OCI-M1 (cell line): ENCODE measurements at places on chromosomes 7 and 10.

DNA sequence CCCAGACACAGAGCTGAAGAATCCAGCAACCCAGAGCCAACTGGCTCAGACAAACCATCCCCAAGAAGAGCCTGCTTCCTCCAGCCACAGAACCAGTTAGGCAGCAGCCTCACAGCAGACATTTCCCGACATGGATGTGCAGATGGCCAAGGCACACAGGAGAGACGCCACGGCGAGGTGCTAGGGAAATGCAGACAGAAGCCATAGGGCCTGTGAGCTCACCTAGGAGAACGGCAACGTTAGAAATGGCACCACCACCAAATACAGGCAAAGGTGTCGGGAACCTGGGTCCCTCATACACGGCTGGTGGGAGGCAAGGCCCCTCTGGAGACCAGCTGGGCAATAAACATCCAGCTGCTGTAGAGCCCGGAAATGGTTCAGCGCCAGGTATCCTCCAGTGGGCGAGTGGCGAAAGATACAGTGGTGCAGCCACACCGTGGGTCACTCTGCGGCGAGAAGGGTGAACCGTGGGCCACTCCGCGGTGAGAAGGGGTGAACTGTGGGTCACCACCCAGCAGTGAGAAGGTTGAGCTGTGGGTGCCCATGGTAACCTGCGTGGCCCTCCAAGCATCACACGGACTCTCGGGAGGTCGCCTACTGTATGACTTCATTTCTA, 31.2 kb downstream of the JAKMIP3 start:
- no peak for DNase-seq

- DNase-seq: no peak
Measured at GRCh38 chr10:127908106-127908958, 1.4 kb downstream of the PTPRE start.

GRCh38 chr10:17758896-17759295, 6.9 kb downstream of the TMEM236 start:
- peak; percentile 22 for DNase-seq

DNA sequence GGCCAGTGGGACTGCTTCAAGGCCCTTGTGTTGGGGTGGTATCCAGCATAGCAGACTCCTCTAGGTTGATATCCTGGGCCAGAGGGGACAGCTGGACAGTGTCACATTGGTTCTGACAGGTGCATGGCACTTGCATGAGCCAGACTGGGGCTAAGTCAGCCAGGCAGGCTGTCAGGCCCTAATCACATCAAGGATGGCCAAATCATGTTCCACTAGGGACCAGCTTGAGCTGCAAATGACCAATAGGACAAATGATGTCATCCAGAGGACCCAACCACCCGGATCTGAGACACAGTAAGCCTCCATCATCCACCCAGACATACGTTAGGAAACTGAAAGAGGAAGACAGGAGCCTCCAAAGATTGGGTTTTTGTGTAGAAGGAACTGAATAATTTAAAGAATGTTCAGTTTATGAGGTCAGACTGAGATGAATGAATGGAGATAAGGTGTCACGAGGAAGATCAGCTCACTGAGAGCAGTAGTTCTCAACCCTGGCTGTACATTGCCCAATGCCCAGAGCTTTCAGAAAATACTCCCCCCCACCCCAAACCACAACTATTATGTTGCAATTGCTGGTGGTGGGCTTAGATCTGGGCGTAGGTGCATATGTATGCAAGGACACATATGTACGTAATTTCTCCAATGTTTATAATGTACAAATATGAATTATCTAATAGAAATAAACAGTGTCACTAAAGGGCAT, 75.2 kb upstream of the INHBA start:
- peak; percentile 79 for DNase-seq

DNA sequence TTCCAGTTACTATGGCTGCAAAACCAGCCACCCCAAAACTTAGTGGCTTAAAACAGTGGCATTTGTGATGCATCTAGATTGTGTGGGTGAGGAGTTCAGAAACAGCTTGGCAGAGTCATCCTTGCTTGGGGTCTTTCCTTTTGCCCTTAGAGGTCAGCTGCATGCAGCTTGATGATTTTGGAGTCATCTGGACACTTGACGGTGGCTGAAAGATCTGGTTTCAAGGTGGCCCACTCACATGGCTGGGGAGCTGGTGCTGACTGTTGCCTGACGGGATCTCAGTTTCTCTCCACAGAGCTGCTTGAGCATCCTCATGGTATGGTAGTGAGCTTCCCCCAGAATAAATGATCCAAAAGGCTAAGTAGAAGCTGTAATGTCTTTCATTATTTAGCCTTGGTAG, 191.3 kb upstream of the GALNT17 start:
- DNase-seq: no peak

GRCh38 chr7:133871757-133872156, 255.4 kb upstream of the LRGUK start:
- no peak for DNase-seq

DNA sequence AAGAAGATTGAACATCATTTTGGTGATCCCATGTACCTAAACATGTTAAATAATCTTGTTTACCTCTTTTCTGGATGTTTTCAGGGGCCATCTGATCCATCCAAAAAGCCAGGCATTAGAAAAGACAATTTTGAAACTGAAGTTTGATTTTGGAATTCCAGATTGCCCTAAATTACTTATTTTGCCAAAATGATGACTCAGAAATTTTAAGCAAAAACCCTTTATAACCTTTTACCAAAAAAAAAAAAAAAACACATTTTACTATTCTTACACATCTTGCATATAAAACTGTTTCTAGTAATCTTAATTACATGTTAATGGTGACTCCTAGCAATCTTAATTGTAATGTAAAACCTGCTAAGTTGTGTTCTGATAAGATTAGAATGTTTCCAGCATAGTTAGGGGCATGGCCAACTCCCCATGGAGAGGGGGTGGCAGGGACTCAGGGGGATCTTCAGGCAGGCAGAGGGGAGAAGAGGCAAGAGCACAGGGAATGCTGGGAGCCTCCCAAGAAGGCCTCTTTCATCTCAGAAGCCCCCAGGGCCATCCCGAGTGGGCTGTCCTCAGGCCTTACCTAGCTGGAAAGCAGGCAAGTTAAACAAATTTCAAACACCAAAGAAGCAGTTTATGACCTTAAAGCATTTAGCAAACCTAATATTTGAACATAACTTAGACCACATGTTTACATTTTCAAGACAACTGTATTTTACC, 25.8 kb upstream of the AKR1C3 start:
- no peak for DNase-seq

DNA sequence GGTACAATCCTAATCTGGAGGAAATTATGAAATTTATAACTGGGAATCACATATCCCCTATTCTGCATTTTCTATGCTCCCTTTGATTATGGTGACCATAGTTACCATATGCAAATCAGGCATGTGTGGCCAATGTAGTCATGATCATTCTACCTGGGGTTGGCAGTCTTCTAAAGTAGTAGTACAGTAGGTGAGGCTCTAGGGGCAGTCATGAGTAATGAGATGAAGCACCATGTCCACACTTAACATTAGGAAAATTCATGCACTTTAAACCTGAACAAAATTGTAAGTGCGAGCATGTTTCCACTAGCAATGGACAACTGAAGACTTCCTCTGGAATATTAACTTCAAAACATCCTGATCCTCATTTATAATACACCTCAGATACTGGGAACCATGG, 545.9 kb downstream of the SUGCT start:
- DNase-seq: peak; percentile 14

DNA sequence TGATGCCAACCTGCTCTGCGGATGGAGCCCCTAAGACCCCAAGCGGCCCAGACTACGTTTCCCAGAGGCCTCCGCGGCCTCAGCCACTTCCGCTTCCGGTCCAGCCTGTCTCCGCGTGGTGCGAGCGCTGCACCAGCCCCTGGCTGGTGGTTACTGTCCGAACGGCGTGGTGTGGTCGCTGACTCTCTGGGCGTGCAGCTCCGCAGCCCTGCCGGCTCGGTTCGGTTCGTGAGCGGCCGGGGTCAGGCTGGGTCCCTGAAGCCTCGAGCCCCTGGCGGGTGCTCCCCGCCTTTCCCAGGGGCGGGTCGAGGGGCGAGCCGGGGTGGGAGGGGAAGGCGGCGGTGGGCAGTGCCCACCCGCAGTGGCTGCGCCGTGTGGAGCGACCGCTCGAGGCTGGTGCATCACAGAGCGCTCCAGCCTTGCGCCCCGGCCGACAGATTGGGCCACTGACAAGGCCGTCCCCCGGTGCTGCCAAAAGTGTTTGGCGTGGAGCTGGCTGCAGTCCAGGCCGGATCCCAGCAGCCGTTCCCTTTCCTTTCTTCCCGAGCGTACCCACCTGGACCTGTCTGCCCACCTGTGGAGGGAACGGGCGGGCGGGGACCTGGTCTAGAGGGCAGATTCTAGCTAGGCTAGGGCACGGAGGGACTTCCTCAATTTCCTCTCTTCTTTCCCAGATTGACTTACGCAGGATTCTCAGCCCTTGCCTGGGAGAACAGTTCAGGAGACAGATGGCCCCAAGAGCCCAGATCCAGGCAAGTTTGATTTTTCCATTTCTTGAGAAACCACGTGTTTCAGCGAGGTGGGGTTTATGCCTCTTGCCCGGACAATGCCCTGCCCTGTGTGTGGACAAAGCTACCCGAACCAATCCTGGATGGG, at the start of gene ZNF485:
TSS of gene ZNF485 (plus strand) at position 116 of the 876 bp plus-strand sequence. CDS start at position 729, 613 bp downstream.
- peak; percentile 83 for DNase-seq

DNA sequence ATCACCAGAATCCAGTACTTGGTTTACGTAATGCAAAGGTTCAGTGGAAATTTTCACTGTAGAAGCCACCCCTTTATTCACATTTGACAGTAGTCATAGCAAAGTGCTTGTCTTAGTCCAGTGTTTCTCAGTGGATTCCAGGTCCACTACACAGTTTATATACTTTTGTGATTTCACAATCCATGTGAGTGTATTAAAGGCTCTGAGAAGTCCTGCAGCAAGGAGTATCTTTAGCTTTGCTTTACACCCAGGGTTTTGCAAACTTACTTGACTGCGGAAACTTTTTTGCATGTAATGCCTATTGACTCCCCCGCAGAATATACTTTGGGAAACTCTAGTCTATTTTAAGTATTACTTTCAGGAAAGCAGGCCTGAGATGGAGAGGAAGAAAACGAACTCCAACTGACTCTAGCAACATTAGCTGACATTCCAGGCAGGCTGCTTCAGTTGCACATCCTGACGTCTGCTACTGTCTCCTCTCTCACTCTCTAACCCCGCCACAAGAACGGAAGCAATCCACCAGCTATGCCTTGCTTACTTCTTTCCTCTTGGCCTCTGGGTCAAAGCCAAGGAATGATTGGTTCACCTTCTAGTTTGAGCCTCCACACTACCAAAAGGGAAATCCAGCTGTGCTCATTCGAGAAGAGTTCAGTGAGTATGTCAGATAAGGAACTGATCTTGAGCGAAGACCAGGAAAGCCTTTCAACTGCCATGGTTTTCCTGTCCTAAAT, 6.2 kb downstream of the PLXNA4 start:
- DNase-seq: no peak

GRCh38 chr10:87798082-87798481, 19.9 kb downstream of the ATAD1 start:
- DNase-seq: no peak

GRCh38 chr7:66696774-66697191, 43.8 kb upstream of the RABGEF1 start:
- DNase-seq: no peak

- no peak for DNase-seq
Measured at GRCh38 chr7:118202061-118202460, 18.1 kb downstream of the LSM8 start.

DNA sequence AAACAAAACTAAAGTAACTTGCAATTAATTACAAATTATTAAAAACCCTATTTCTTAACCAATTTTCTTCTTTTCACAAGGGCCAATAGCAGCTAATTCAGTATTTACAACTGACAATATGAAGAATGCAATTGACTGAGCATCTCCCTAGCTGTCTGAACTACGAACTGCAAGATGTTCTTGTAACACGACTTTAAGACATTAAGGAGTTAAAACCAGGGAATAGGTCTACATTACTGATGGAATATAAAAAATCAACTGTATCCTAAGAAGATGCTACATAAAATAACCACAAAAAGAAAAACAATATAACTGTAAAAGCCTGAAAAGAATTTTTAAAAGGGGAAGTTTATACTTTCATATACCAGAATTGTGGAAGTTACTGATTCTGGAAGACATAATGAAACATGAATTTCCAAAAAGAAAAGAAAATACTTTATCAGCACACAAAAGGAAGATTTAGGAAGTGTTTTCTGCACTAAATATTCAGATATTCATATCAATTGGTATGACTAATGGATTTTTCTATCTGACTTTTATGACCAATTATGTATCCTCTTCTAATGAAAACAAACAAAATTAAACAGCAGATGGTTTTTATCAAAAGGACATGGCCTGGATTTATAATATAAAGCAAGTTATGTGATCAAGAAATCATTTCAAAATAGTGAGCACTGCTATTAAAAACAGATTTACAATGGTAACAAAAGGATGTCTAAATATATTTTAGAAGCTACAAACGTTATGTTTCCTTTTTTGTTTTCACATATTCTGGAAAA, 1.6 kb downstream of the GPR22 start:
- peak; percentile 32 for DNase-seq

DNA sequence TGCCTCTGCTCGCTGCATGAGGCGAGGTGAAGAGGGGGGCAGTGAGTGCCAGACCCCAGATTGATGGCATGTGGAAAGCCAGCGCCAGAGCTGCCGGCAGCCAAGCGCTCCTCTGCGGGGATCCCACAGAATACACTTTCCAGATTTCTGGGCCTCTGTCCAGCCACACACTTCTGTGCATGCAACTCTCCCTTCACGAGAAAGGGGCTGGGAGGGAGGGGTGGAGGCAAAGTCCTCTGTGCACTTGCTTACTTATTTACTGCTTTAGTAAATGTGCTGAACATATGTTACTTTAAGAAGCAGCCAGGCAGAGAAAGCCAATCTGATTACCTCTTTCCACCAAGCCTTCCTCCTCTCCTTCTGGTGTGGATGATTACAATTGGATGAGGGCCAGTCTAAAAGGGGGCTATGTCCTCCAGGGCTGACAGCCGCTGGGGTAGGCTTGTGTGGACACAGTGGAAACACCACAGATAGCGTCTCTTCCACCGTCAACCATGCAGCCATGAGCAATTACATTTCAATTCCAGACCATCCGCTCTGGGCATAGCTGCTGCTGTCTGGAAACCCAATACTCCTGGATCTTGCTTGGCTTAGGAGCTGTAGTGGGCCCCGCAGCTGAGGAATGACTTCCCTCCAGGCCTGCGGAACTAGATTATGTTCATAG, 322.8 kb upstream of the ANKRD30A start:
- no peak for DNase-seq
